DMS 273 treated with DMSO at 0.1 percent for 48 hours (cell line): ENCODE measurements at places on chromosomes 2 and 18.

GRCh38 chr18:8454136-8454535, 155.1 kb upstream of the RAB12 start:
- no peak for DNase-seq

DNA sequence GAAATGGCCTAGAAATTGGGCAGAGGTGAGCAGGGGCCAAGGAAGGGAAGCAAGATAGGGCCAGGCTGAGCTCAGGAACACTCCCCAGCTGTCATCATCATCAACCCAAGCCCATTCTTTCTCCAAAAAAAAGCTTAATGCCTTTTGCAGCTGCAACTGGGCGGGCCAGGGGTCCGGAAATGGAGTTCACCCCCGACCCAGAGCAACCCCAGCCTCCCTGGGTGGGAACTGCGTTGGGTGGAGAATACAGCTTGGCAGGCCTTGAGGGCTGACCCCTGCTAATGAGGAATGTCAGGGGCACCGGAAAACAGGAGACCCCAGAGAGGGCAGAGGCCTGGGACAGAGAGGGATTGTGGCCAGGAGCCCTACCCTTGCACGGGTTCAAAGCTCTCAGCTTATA, 64.8 kb downstream of the TNS1 start:
- DNase-seq: no peak

GRCh38 chr2:56008661-56009431, 85.3 kb upstream of the EFEMP1 start:
- DNase-seq: peak; percentile 54

- no peak for DNase-seq
Measured at GRCh38 chr2:159179696-159180095, 106.8 kb downstream of the WDSUB1 start.

DNA sequence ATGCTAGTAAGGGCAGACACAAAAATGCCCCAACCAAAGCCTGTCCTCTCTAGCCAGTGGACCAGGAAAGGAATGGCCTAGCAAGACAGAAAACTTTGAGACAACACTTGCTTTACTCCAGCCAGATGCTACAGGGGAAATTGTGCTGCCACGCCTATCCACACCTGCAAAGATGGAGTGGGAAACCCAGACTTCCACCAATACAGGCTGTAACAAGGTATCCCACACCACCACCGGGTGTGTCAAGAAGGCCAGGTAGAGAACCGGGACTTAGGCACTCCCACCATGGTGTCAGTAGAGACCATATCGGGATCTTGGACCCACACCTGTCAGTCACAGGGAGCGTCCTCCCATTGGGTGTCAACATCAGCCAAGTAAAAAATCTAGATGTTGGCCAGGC, 16.2 kb upstream of the ESPNL start:
- no peak for DNase-seq

DNA sequence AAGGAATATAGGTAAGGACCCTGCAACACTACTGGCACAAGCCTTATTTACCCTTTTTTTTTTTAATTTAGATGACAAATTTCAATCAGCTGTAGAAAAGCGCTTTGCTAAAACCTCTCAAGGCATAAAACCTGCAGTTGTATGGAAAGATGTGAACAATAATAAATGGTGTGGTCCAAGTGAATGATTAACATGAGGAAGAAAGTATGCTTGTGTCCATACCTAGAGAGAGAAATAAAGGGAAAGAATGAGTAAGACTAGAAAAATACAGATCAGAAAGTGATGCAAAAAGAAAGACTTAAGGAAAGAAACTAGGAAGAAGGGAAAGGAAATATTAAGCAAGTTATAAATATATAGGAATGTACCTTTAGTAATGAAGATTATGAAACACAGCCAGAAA, 119.2 kb upstream of the SCN7A start:
- no peak for DNase-seq

DNA sequence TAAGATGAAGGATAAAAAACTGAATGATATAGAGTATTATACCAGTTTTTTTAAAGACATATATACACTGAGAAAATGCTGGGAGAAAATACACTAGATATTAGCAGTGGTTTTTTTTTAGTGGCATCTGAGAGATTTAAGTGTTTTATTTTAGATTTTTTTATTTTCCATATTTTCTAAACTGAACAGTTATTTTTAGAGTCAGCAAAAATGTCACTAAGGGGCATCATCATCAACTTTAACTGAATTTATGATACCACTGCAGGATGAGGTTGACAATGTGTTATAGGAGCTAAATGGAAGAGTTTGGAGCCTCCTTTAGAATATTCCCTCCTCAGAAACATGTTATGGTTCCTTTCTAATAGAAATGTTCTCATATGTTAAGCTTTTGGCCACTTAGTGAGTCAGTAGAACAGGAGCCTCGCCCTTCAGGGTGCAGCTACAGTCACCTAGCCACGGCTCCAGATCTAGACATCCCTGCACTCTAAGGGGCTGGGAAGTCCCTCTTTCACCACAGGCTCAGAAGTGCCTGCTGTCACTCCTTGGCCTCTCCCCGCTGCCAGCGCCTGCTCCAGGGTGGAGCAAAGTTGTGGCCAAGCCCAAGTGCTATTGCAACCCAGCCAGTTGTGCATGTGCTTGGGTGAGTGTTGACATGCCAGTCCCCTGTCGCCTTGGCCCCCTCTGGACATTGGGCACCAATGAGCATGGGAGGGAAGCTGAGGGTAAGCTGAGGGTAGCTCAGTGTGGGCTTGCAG, 210.7 kb upstream of the RASGRP3 start:
- no peak for DNase-seq

DNA sequence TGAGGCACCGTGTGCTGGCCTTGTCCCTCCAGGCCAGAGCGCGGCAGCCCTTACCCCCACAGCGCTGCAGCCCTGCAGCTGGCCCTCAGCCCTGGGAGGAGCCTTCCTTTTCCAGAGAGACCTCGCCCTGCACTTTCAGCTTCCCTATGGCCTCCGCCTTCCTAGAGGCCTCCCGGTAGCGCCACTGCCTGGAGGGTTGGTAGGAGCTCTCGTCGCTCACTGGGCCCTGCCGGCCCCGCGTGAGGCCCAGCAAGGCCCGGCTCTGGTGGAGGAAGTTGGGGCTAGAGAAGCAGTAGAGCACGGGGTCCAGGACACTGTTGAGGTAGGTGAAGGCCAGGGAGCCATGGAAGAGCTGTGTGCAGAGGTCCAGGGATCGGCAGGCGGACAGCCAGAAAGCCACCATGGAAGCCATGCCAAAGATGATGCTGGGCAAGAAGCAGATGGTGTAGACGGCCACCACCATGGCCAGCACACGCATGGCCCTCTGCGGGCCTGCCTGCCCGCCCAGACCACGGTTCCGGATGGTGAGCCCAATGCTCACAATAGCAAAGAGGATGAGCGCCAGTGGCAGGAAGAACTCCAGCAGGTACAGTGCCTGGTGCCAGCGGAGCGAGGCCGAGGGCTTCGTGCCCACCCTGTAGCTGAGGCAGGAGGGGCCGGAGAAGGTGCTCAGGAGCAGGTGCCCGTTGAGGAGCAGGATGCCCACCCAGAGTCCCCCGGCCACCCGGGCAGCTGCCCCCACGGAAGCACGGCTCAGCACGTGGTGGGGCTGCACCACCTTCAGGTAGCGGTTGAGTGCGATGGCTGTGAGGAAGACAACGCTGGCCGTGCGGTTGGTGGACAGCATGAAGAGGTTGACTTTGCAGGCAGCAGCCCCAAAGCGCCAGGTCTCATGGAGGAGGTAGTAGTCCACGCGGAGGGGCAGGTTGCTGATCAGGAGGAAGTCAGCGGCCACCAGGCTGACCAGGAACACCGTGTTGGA, 821 bp downstream of the OXER1 start:
- no peak for DNase-seq

GRCh38 chr2:140597836-140598235, 1533.0 kb downstream of the LRP1B start:
- DNase-seq: no peak

DNA sequence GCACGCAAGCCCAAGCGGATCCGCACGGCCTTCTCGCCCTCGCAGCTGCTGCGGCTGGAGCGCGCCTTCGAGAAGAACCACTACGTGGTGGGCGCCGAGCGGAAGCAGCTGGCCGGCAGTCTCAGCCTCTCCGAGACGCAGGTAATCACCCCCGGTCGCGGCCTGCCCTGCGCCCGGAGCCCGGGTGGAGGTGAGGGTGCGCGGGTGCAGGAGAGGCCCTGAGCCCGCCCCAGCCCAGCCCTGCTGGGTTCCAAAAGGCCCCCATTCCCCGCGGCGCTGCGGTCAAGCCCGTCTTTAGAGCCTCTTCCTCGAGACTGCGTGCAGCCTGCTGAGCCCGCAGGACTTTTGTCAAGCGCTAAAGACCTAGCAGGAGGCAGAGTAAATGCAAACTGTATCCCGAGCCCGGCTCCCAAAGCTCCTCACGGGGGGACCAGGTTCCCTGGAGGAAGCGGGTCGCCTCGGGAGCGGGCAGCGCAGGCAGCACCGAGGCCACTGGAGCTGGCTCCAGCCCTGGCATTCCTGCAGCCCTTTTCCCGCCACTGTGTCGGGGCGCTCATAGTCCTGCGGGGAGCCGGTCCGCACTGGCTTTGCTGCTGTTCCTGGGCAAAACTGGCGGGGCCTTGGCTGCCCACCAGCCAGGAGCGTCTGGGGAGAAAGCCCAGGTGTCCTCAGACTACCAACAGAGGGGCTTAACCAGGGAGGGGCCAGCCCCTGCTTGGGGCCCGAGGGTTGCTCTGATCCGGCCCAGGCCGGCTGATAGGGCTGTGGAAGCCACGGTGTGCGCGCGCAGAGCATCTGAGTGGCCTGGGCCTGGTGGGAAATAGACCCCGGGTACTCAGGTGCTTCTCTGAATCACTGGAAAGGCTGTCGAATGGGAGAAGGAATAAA, 7.3 kb downstream of the EMX1 start:
- no peak for DNase-seq

- DNase-seq: no peak
Measured at GRCh38 chr2:166451468-166451867, 42.6 kb downstream of the SCN7A start.

DNA sequence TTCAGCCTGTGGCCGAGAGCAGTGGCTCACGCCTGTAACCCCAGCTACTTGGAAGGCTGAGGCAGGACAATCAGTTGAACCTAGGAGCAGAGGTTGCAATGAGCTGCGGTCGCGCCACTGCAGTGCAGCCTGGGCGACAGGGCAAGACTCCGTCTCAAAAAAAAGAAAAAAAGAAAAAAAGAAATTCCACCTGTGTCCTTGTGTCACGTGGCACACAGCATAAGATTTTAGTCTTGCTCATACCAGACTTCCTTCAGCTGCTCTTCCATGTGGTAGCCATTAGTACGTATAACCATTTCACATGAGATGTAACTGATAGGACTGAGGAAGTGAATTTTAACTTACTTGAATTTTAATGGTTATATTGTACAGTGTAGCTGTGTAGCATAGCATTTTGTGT, 4.0 kb downstream of the NOP58 start:
- DNase-seq: no peak

GRCh38 chr18:9710037-9710436, 1.9 kb downstream of the RAB31 start:
- DNase-seq: no peak

- no peak for DNase-seq
Measured at GRCh38 chr2:11546072-11546471, 12.2 kb downstream of the GREB1 start.

DNA sequence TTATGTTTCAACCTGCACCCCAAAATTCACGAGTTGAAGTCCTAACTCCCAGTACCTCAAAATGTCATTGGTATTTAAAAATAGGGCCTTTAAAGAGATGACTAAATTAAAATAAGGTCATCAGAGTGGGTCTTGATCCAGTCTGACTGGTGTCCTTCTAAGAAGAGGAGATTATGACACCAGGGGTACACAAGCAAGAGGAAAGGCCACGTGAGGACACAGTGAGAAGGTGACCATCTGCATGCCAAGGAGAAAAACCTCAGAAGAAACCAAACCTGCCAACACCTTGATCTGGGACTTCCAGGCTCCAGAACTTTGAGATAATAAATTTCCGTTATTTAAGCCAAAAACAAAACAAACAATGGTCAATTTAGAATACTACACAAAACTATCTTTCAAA, 22.6 kb downstream of the ROCK2 start:
- no peak for DNase-seq

DNA sequence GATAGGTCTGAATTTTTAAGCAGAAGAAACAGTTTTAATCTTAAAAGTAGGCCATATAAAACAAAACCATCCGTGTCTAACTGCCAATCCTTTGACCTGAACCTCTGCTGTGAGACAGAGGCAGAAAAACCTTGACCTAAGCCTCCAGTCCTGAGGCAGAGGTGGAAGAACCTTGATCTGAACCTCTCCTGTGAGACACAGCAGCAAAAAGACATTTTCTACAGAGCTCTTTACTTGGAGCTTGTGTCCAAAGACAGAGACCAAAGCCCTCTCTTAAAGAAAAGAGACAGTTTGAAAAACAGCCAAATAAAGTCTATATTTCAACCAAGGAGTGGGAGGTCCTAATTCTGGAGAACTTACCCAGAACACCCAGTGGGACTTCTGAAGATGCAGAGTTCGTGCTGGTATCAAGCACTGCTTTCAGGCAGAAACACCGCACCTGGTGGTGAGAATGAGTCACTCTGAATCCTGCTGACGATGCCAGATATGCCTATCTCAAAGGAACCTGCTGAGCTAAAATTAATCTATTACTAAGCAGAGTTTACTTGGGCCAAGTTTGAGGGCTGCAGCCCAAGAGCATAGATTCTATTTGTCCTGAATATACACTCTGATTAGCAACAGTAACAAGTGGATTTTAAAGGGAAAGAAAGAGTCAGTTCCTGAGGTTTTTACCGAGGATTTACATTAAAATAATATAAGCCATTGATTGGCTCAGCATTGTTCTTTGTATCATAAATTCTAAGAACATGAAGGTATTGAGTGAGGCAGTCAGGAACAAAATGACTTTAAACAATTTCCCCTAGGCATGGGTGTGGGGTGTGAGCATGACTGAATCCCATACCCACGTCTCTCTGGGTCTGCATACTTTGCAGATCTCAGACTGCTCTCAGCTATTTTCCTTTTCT, 806.4 kb downstream of the TRIB2 start:
- no peak for DNase-seq
